ENCODE measurements at places on chromosomes 5 and 9. TPM values are rescaled to one million over a fixed set of nuclear protein-coding genes. Genes with fewer than 3 reads are reported as not detected.

The FAM174A gene
- 7.4 TPM for total RNA-seq

- ATAC-seq = no peak
These were observed 143.6 kb downstream of the LHFPL2 start for GRCh38 chr5:78504704-78505677.

The PRSS3 gene
- total RNA-seq = not detected

DNA sequence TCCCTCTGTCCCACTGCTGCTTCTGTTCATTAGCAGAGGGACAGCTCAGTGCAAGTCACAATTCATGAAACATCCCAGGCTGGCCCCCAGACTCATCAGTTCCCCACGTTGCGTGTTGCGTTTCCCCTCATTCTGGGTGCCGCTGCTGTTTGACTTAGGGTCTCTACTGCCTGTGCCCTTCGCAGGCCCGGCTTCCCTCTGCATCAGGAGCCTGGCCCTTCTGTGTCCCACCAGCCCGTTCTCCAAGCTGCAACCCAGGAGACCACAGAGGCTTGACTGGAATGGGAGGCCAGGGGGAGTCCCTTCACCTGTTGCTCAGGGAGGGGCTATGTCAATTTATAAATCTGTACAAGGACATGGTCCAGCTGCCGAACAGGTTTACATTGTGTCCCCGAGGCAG lies 53.9 kb upstream of the SUSD3 start:
- ATAC-seq = no peak

The HSD17B4 gene
- total RNA-seq = 41.4 TPM

DNA sequence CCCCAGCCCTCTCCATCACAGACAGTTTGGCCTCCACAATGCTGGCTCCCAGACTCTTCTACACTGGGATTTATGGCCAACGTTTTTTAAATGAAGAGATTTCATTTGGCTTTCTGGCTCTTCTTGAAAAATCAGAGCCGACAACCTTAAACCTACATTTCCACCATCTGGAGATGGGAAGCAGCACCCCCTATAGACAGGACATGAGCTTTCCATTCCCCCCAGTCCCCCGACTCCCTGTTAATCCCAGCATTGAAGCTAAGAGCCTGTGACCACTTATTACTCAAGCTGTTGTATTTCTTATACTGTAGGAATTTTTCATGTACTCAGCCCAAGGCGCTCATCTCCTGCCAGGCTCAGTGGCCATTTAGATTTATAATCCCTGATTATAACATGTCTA lies 34.0 kb upstream of the AFAP1L1 start:
- no peak for ATAC-seq

The GOLPH3 gene
- total RNA-seq = 51.7 TPM

DNA sequence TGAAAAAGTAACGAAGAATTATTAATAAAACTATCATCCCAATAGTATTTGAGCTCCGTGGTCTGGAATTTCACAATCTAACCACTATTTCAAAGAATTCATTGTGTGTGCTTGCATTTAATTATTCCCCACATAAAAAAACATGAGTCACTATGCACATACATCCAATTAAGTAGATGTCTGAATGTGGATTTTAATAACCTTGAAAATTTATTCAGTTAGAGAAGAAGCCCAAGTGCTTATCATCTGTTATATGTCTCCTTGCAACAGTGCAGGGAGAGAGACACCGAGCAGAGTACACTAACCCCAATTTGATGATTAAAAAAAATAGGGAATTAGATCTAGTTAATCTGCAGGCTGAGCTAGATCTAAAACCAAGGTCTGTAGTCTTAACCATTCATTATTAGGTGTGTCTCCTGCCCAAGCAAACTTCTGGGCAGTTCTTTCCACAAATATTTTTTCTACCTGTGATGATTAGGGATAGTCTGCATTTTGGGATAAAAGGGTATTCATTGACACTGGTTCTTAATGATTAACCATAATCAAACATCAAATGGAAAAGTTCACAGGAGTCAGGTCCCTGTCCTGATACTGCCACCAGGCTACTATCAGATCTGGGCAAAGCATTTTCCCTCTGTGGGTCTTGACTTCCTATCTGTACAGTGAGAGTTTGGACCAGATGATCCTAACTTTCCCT lies 164.2 kb downstream of the GRIA1 start:
- ATAC-seq = no peak

The SLCO4C1 gene
- total RNA-seq = 0.08 TPM

The BRINP1 gene
- total RNA-seq = not detected

The FCN1 gene
- not detected for total RNA-seq

DNA sequence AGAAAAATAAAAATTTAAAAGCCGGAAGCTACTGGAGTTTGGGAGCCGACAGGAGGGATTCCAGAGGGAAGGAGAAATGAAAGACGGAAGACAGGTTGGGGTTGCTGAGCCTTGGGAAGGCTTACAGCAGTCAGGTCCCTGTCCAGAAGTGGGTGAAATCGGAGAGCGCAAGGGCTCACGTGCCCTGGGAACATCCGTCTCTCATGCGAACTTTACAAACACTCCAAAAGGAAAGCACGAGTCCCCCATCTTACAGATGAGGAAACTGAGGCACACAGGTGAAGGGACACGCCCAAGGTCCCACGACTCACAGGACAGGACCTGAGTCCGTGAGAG lies 347 bp upstream of the OLFML2A start:
- ATAC-seq = no peak

- no peak for ATAC-seq
These were observed 54.6 kb upstream of the MAP3K1 start for GRCh38 chr5:56760723-56761122.

DNA sequence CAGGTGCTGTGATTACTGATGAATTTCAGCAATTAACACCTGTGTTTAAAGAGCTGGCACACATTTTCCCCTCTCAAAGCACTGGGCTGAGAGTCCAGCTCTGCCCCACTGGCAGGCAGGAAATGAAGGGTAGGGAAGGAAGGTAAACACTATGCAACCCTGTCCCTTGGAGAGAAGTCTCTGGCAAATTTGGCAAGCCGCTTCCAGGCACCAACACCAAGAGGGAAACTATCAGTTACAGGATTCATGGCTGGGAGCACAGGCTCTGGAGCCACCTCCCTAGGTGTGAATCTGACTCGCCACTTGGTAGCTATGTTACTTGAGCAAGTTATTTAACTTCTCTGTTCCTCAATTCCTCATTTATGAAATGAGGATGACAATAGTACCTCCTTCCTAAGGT lies 3.3 kb downstream of the ANKS6 start:
- ATAC-seq = no peak

The OGN gene
- total RNA-seq = 0.30 TPM

- ATAC-seq = no peak
These were observed 159.7 kb upstream of the SEMA6A start for GRCh38 chr5:116733991-116734975.

The PDZD2 gene
- 0.53 TPM for total RNA-seq

The SHISAL2B gene
- total RNA-seq = not detected

The EFNA5 gene
- not detected for total RNA-seq

The UBE2QL1 gene
- total RNA-seq = not detected

The CCNI2 gene
- total RNA-seq = 3.3 TPM

The CER1 gene
- not detected for total RNA-seq

DNA sequence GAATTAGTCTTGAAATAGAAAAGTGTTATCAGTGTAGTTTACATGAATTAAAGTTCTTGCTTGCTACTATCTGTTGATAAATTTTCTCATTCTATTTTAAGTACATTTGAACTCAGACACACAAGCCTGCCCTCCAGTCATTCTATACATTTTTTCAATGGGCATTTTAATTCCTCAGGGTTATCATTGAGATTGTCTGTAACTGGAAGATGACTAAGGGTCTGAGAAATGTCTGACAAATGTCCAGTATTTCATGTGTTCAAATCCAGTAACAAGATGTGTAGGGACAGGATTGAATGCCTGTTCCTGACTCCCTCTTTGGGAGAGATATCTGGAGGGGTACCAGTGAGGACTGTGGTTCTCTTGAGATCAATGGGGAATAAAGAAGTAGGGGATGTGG lies 223.9 kb upstream of the ADAMTSL1 start:
- no peak for ATAC-seq

DNA sequence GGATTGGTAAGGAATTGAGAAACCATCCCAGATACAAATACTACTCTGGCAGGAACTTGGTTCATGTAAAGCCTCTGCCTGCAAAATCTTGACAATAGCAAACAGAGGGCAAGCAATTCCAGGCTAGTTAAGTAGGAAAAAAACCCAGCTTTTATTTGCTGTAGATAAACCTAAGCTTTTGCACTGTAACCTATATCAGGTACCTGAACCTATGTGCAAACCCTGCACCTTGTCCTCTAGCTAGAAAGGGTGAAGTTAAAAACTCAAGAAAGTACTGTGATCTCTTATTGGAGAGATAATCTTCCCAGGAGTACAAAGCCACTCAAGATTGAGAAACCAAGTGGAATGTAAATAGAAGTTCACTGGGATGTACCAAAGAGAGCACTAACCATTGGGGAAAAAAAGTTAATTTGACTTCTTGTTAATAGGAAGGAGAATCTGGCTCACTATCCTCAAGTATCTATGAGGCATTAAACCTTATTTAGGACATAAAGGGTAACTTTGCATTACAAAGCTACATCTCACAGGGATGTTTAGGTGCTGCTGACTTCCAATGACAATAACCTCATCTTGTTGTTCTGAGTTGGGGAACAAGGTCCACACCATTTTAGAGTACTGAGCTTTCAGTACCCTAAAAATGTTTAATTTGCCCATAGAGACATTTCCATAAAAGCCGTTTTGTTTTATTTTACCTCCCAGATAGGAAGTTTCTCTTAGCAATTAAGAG lies 73.8 kb upstream of the PCA3 start:
- no peak for ATAC-seq

The CAMK4 gene
- total RNA-seq = 36.0 TPM

The EQTN gene
- total RNA-seq = not detected

DNA sequence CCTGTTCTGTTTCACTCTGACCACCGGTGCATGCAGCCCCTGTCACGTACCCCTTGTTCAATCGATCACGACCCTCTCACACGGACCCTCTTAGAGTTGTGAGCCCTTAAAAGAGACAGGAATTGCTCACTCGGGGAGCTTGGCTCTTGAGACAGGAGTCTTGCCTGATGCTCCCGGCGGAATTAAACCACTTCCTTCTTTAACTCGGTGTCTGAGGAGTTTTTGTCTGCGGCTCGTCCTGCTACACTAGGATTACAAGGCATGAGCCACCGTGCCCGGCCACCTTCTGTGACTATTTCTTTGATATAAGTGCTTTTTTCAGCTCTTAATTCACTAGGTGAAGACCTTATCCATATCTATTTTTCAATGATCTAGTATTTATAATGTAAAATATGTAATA lies 167.5 kb downstream of the TTC39B start:
- no peak for ATAC-seq

DNA sequence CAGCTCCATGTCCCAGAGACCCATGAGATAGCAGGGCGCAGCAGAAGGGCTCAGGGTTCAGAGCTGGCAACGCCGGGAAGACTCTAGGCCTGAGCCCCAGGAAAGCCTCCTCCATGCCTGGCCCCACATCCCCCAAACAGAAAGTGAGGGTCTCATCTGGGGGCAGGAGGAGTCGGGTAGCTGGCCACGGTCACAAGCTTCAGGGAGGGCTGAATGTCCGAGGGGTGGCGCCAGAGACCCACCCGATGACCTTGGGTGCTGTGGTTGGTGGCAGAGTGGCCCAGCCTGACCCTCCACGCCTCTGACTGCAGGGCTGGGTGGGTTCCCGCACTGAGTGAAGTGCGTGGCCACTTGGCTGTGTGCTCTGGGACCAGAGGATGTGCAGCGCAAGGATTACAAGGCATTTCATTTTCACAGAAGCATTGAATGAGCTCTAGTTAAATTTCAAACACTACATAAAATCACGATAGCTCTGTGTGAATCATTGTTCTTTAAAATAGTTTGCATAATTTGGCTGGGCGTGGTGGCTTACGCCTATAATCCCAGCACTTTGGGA lies 3.0 kb downstream of the C8G start:
- ATAC-seq = no peak

DNA sequence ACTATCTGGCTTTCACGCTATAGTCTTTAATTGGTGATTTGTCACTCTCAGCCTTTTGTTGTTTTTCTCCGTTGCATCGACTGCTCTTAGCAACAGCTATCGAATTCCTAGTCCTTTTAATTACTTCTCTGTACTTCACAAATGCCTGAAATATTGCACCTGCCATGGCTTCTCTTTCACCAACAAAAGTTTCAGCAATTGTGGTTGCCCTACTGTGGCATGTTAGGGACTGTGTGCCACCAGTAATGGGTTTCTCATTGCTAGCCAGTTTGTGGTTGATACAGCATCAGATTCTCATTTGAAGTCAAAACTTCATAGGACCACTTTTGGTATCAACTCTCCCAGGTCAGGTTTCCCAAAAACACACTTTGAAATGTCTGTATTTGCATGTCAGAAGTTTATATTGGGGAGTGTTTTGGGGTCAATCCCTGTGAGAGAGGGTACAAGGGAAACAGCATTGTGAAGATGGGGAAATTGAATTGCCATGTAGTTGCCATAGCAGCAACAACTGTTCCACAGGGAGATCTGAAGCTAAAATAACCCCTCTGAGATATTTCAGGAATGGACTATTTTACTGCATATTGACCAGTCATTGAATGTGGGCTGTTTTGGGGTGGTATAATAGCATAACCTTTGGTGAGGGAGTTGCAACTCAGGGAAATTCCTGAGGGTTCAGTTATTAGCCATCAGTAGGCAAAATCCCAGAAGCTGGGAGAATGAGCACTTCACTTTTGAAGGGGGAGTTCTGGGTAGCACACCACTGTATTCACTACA lies 99.2 kb downstream of the WDR70 start:
- ATAC-seq = peak; percentile 29

The LRRTM2 gene
- 0.13 TPM for total RNA-seq

GRCh38 chr9:137141050-137141810 lies 2.3 kb downstream of the GRIN1 start:
- no peak for ATAC-seq

The TAF1L gene
- total RNA-seq = not detected

DNA sequence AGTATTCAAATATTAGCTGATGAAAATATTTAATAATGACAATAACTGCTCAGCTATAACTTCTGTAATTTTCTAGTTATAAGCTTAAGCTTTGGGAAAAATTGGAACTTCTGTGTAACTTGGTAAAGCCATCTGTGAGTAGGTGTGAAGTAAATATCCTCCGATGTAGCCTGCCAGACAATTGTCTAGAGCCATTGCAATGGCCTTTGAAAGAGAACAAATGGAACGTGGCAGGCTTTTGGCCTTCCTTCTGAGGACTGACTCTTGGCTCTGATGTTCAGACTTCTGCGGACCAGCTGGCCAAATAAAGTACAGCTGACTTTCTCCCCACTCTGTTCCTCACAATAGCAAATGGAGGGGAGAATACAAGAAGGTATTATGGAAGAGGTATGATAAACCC lies 203.4 kb upstream of the NMUR2 start:
- ATAC-seq = no peak
